NCI-H1694 treated with DMSO at 0.1 percent for 48 hours (cell line): ENCODE measurements at places on chromosomes 2 and 18.

DNA sequence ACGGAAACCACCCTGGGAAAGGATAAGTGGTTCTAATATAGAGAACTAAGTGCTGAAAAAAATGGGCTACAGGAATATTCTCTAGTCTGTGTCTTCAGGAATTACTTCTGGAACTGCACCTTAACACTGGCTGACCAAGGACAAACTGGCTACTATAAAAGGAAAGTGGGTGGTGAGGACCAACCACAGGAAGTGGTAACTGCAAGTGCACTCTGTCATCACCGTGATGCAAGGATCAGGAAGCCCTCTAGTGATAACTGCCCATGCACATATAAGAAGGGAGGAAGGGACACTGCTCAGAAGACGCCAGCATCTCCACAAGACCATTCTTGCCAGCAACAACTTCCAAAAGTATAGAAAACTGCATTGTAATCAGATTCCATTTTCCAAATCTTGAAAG is 424.4 kb upstream of the RGPD4 start:
- DNase-seq: no peak

GRCh38 chr2:75533135-75533534 is 27.6 kb downstream of the EVA1A start:
- no peak for DNase-seq

GRCh38 chr2:119647440-119648169 is 31.4 kb upstream of the TMEM177 start:
- no peak for DNase-seq

DNA sequence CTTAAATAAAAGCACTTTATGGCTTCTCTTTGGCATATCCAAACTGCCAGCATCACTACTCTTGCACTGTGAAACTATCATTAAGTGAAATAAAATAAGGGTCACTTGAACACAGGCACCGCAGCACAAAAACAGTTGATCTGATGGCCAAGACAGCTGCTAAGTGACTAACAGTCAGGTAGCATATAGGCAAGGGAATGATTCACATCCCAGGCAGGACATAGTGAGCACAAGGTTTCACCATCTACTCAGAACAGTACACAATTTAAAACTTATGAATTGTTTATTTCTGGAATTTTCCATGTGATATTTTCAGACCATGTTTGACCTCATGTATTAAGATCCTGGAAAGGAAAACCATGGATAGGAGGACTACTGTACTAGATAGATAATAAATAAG is 214.2 kb downstream of the MREG start:
- DNase-seq: no peak

GRCh38 chr2:214244847-214245246 is 166.0 kb upstream of the VWC2L start:
- DNase-seq: no peak

GRCh38 chr2:204313256-204313655 is 232.0 kb upstream of the PARD3B start:
- DNase-seq: no peak

- no peak for DNase-seq
These were observed 127.6 kb downstream of the TDRD15 start for GRCh38 chr2:21251216-21251980.

- no peak for DNase-seq
These were observed 54.7 kb downstream of the FARP2 start for GRCh38 chr2:241410739-241411176.
